Right cardiac atrium (tissue), 5 donors: ENCODE measurements at places on chromosomes 16 and 17.

DNA sequence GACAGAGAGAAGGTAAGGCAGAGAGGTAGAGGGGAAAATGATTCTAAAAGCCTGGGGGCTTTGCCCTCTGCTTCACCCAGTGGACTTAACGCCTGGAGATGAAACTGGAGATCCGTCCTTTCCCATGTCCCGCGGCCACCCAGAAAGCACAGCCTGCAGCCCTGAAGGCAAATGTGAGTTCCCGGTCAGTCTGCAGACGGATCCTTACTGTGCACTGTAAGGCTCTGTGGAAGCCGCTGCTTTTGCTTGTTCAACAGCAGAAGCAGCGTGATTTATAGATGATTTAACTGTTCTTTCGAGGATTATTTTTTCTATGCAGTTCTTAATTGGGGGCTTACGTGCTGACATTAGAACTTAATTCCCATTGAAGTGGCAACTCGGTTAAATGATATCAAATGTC lies 290.4 kb downstream of the FOXL1 start:
- DNase-seq: no peak

GRCh38 chr17:62857526-62857925 lies 49.4 kb upstream of the MARCHF10 start:
- no peak for DNase-seq

DNA sequence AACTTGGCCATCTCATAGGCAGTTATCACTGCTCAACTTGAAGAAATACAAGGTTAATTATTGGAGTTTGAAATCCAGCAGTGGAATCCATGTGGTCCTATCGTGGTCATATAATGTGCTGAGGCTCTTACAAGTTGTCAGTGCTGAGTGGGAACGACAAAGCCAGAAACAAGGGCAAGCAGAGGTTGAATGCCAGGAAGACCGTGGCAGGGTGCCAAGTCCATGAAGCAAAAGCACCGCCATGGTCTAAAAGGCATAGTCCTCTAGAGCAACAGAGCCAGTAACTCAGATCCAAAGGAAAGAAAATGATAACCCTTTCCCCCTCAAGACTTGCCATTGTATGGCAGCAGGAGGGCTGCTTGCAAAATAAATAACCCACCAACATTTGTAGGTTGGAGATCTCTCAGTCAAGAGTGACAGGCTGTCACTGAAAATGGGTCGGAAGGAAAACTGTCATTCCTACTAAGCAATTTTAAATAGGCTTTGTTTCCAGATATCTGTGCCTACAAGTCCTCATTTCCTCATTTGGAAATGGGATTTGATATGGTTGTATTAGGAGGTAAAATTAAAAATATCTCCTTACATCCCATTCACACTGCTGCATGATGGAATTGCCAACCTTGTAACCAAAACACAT lies 36.4 kb upstream of the HSBP1 start:
- DNase-seq: peak; percentile 73

DNA sequence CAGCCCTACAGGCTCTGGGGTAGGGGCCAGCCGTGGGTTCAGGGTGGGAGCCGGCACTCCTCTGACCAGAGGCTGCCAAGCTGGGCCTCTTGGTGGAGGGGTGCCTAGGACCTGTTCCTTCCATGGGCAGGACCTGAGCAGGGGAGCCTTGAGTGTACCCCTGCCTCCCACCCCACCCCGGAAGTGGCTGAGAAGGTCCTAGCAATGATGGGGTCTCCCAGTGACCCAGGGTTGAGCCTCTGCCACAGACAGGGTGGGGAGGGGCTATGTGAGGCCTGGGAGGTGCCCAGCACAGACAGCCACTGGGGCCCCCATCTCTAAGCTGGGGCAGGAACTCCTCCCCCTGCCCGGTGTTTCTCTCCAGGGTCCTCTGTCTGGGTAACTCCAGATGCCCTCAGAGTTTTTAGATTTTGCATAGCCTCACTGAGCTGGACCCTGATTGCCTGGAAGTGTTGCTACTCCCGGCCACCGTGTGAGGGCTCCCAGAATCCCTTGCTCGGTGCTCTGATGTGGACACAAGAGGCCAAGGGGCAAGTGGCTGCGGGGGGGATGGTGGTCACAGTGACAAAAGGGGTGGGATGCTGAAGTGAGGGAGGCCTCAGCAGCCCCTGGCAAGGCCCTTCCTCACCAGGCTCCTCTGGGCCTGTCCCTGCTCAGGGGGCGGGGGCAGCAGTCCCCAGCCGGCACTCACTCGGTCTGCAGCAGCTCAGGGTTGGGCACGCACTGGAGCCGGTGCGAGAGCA lies 6.4 kb upstream of the MTSS2 start:
- peak; percentile 25 for DNase-seq

DNA sequence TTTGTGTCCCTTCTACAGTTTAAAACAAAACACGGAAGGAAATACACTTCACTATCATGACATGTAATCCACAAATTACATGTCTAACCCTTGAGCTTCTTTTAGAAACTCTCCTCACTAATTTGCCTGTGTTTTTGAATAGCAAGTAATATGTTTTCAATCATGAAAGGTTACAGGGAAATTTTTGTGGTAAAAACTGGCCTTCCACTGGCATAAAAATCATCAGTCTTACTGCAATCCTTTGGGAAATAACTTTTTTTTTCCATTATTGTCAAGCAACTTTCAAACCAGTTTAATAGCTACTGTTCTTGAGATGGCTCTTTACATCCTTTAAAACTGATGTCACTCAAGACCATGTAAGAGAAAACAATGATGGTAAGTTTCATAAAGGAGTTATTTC lies 27.0 kb downstream of the MYO1D start:
- no peak for DNase-seq

DNA sequence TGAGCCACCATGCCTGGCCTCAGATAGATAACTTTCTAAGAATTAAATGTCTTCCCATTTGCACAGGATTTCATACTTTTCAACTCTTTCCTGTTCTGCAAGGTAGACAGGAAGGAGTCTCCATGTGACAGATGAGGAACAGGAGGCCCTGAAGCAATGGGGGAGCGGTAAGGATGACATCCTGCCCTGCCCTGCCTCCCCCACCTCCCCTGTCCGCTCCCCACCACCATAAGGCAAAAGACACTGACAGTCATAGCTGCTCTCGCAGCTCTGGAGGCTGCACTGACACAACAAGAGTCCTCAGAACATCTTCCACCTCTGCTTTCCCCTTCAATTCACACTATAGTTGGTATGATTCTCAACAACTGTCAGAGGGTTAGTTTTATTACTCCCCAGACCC lies 9.7 kb downstream of the CENPV start:
- DNase-seq: no peak

- no peak for DNase-seq
Measured at GRCh38 chr16:15897834-15898254, 9.4 kb upstream of the CEP20 start.

GRCh38 chr16:66511602-66512271 lies 38.2 kb downstream of the TK2 start:
- DNase-seq: no peak

- DNase-seq: no peak
Measured at GRCh38 chr17:67602974-67603373, 114.8 kb upstream of the NOL11 start.

- no peak for DNase-seq
Measured at GRCh38 chr17:73227944-73228343, 33.7 kb downstream of the CPSF4L start.

- no peak for DNase-seq
Measured at GRCh38 chr17:74964988-74965622, 7.5 kb downstream of the HID1 start.

GRCh38 chr16:48492133-48492532 lies 106.9 kb upstream of the SIAH1 start:
- DNase-seq: no peak

- DNase-seq: no peak
Measured at GRCh38 chr16:80015566-80015965, 415.0 kb upstream of the MAF start.
